ENCODE measurements at places on chromosomes 2 and 18.

DNA sequence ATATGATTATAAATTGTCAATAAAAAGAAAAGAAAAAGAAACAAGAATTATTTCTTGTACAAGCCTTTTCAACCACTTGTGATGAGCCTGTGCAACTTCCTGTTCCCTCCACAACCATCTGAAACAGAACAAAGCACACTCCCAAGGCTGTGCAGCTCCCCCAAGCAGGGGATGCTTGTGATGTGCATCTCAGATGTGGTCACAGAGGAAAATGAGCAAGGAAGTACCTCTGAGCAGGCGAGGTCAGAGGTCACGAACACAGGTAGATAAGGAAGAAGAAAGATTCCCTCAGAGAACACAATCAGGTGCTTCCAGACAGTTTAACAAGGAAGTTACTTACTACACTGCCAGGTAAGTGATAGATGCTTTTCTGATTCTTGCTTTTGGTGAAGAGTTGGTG lies 274.8 kb upstream of the SLC39A10 start:
- DNase-seq, result no peak

- no peak for DNase-seq
Measured at GRCh38 chr2:108200569-108200968, 39.2 kb upstream of the SULT1C3 start.

DNA sequence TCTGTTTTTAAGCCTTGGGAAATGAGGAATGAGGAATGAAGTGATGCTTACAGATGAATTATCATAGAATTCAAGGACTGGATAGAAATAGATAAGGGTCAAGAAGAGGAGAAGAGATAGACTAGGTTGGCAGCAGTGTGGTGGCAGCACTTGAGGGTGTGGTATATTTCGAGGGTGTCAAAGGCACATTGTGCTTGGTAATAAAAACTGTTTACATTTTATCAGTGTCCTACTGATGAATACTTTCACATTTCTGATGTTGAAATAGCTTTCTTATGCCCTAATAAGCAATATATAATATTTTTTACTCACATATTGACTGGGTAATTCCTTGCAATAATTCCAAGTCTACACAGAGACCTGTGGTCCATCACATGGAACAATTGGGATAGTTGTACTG lies 3.4 kb downstream of the TFPI start:
- DNase-seq, result no peak

- no peak for DNase-seq
Measured at GRCh38 chr2:216911886-216912285, 52.0 kb upstream of the TNP1 start.

DNA sequence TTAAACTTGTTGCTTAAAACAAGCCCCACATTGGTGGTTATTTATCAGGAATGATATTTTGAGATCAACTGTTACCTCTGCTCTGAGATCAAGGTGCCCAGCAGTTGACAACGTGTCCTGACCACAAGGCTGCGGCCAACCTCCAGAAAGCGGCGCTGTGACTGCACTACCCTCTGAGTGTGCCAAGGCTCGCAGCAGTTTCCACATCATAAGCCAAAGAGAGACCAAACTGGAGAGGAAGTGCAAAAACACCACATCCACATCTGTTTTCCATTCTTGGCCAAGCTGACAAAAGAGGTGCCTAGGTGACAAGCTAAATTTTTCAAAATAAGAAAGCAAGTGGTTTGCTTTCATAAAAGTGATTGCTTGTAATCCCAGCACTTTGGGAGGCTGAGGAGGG lies 410.8 kb upstream of the POU3F3 start:
- DNase-seq, result no peak

GRCh38 chr2:38045811-38046210 lies 30.1 kb downstream of the CYP1B1 start:
- DNase-seq, result no peak

DNA sequence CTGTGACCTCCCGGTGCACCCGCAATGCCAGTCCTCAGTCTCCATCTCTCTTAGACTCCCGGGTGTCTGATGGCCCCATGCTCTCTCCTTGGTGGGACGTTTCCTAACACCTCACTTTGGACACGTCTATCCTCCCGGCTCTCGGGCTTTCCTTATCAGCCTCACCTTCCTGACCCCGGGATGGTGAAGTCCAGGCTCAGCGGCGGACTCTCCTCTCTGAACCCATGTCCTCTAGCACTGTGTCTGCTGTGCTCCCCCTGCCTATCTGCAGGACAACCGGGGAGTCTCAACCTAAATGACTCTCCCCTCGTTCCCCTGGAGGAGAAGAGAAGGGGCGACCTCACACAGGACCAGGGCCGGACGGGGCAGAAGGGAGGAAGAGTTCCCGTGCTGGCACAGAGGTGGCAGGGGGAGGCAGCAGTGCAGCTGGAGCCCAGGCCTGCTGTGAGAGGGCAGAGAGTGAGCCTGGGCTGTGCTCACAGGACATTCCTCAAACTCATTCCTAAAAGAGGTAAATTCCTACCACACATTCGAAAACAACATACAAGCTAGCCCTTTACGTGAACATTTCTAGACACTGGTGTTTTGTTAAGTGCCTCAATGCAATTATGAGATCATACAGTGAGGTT lies 41.9 kb downstream of the MBP start:
- no peak for DNase-seq

GRCh38 chr2:191065785-191066184 lies 51.8 kb upstream of the STAT1 start:
- no peak for DNase-seq

DNA sequence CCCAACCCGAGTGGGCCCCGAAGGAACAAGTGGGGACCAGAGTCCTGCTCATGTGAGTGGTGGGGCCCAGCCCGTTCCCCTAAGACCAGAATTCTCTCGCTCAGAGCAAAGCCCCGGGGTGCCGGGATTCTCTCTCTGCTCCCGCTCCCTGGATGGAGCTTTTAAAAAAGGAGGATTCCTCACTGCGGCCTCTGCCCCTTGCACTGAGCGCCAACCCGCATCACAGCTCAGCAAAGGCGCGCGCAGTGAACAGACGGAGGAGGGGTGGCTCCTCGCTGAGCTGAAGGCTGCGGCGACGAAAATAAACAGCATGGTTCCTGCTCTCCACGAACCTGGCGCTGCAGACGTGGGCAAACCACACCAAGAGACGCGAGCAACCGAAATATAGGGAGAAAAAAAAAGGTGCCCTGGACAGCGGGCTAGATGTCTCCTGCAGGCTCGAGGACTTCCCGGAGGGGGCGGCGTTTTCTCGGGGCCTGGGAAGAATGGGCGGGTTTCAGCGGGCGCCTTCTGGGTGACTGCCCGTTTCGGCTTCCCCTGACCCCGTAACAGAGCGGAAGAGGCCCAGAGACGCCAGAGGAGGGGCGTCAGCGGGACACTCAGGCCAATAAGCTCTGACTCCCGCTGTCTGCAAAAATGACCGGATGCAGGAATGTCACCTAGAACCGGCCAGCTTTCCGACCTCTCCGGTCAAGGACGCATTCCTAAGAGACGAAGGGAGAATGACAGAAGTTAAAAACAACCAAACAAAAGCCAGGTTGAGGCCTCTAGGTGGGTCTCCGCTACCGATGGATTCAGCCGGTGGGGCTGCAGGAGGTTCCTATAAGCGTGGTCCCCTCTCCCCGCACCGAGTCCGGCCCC lies 819 bp upstream of the KLF11 start:
- no peak for DNase-seq

GRCh38 chr2:197219636-197220035 lies 90.9 kb downstream of the ANKRD44 start:
- no peak for DNase-seq

DNA sequence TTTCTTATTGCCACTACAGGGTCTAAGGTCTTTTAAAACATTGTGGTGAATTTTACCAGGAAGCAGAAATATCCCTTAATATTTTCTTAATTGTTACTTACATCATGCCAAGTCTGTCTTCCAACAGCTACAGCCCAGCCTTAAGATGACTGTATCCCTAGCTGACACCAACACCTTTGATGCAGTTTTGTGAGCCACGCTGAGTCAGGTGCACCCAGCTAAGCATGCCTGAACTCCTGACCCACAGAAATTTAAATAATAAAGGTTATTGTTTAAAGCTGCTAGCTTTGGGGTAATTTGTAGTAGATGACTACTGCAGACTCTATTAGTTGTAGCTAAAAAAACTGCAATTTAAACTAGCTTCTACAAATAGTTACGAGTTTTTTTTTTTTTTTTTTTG lies 1757.9 kb upstream of the LRRTM1 start:
- DNase-seq, result no peak

GRCh38 chr2:237022533-237022932 lies 63.2 kb upstream of the COPS8 start:
- no peak for DNase-seq

- no peak for DNase-seq
Measured at GRCh38 chr2:6410313-6410712, 455.4 kb downstream of the CMPK2 start.

- DNase-seq, result no peak
Measured at GRCh38 chr2:177738461-177739235, 333.9 kb downstream of the PDE11A start.

GRCh38 chr18:13480571-13481255 lies 245.6 kb downstream of the FAM210A start:
- DNase-seq, result no peak

DNA sequence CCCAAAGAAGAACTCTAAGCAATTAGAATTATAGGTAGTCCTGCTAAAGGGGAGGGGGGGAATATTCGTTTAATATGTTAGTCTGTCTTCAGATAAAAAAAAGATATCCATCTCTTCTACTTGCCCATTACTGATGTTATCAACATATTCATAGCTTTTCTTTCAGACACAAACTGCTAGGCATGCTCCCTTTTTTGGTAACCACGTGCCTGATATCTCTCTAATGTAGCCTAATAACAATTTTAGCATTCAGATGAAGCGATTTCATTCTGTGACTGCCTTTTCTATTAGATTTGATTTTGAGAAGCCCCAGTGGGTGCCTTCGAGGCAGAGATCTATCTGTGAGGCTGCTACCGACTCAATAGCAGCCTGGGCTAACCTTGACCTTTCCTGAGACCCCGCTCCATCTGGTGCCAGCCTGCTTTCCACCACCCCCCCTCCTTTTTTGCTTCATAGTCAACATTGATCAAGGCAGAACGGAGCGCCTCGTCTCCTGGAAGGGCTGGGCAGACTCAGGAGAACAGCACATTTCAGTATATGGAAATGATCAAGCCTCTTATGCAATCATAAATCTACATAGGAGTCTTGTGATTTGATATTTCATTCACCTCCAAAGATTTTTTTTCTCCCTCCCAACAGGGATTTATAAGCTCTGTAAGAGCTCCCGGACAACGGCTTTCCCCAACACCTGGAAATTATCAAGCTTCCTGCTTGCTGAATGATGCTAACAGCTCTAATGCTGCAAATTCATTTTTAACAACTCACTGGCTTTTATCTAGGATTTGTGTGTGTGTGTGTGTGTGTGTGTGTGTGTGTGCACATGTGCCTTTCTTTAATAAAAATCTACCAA lies 14.7 kb upstream of the BCL11A start:
- DNase-seq, result no peak

GRCh38 chr2:10923008-10923375 lies 11.3 kb downstream of the KCNF1 start:
- no peak for DNase-seq

GRCh38 chr2:233775414-233775813 lies 2.7 kb upstream of the MROH2A start:
- no peak for DNase-seq

- DNase-seq, result no peak
Measured at GRCh38 chr2:142585785-142586184, 291.7 kb upstream of the KYNU start.

GRCh38 chr2:11873356-11874154 lies 127.1 kb downstream of the LPIN1 start:
- DNase-seq, result no peak

GRCh38 chr2:6749962-6750361 lies 115.7 kb downstream of the CMPK2 start:
- no peak for DNase-seq

DNA sequence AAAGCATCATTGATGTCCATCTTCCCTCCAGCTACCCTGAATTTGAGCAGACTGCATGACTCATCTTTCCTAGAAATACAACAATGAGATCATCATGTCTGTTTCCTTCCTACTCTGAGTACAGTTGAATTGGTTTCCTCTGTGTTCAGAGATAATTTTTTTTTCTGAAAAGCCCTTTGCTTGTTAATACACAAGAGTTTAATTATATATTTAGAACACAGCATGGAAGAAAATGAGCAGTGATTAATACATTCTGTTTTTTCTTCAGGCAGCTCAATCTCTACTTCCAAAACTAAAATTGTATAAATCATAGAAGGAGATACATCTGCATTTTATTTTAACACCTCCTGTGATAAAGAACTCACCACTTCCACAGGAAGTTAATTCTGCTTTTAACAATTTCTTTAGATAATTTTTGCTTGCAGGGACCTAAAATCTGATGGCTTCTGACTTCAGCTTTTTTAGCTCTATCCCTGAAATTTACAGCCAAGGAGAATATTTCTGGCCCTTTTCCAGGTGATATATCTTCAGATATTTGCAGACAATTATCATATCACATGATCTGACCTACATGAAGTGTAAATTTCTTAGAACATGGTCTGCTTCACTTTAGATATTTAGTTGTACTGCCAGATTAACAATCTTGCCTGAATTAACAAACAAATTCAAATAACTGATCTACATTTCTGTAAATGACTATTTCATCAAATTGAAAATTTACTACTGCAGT lies 249.0 kb downstream of the TRIB2 start:
- DNase-seq, result no peak

- no peak for DNase-seq
Measured at GRCh38 chr2:108927936-108928659, 60.9 kb downstream of the EDAR start.

- no peak for DNase-seq
Measured at GRCh38 chr2:179311101-179311500, 46.5 kb upstream of the SESTD1 start.

- DNase-seq, result no peak
Measured at GRCh38 chr2:44187251-44187650, 18.6 kb downstream of the PPM1B start.

DNA sequence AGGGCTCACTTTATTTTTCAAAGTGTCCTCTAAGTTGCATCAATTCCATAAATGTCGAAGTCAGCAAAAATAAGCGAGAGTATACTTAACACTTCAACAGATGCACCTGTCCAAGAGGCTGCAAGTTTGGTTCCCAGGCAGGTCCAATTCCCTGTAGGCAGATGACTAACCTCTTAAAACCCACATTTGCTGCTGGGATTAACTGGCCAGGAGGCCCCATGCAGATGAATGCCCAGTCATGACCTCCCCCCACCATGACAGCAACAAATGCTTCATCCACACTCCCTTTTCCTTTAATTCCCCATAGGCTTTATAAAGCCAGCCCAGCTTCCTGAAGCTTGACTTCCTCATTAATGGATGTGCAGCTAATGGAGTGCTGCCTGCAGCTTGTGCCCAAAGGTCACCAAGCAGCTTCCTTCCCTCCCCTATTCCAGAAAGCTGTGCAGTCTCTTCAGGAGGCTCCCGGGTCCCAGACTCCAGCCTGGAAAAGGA lies 35.7 kb downstream of the REEP1 start:
- no peak for DNase-seq

DNA sequence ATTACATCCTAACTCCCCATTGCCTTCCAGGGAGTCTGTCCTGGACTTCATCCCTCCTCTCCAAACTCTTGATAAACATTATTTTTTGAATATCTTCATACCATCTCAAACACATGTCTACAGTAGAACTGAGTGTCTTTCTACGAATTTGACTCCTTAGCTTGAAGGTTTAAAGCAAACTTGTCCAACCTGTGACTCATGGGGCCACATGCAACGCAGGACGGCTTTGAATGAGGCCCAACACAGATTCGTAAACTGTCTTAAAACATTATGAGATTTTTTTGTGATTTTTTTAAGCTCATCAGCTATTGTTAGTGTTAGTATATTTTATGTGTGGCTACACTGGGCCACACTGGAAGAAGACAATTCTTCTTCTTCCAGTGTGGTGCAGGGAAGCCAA lies 98.1 kb downstream of the PARD3B start:
- no peak for DNase-seq

GRCh38 chr2:52113338-52113737 lies 1081.4 kb upstream of the NRXN1 start:
- DNase-seq, result no peak

Data from dorsolateral prefrontal cortex (tissue), 122 donors.